Fibroblast of skin of right biceps (primary cell): ENCODE measurements at places on chromosomes 4 and X.

GRCh38 chr4:148778980-148779675 lies 336.9 kb upstream of the NR3C2 start:
- no peak for DNase-seq

- DNase-seq, result peak; percentile 1
These were observed 546 bp downstream of the ZRSR2 start for GRCh38 chrX:15790769-15791290.

GRCh38 chr4:176746846-176747245 lies 45.9 kb downstream of the VEGFC start:
- peak; percentile 13 for DNase-seq

GRCh38 chr4:172096786-172097185 lies 283.6 kb downstream of the GALNTL6 start:
- peak; percentile 27 for DNase-seq

DNA sequence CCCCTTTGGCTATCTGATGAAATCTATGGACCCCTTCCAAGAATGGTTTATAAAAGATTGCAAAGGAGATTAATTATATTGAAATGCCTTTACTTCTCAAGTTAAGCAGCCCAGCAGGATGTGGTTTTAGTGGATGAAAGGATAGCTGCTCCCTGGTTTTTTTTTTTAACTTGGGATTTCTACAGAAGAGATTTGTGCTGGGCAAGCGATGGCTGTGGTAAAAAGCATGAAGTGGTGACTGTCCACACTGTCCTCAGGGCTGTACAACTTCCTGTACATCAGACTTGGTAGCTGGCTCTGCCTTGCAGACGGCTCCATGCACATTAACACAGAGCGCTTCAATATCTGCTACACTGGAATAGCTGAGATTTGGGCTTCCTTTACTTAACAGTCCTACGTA lies 321.7 kb downstream of the DHX15 start:
- peak; percentile 40 for DNase-seq

DNA sequence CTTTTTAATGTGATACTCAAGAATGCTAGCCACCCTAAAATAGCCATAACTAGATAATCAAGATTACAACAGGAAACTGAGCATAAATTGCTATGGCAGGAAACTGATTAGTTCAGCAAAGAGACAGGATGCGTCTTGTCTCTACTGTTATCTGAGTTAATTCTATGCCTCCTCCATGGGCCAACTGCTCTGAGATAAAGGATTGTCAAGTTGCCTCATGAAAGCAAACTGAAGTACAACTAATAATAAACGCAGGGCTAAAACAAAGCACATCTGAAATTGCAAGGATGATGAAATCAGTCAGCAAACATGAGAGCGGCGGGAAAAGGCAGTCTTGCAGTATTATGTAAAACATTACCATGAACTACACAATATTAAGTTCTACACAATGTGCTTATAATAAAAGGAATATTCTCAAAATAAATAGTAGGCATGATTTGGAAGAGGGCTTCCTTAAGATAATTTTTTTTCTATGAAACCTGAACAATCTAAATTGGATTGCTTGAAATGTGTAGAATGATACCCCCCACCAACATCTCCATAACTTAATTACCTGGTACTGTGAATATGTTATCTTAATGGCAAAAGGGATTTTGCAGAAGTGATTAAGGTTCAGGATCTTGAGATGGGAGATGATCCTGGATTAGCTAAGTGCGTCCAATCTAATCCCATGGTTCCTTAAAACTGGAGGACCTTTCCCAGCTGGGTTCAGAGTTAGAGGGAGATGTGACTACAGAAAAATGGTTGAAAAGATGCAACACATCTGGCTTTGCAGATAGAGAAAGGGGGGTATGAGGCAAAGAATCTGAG lies 65.9 kb downstream of the ANTXR2 start:
- peak; percentile 30 for DNase-seq

DNA sequence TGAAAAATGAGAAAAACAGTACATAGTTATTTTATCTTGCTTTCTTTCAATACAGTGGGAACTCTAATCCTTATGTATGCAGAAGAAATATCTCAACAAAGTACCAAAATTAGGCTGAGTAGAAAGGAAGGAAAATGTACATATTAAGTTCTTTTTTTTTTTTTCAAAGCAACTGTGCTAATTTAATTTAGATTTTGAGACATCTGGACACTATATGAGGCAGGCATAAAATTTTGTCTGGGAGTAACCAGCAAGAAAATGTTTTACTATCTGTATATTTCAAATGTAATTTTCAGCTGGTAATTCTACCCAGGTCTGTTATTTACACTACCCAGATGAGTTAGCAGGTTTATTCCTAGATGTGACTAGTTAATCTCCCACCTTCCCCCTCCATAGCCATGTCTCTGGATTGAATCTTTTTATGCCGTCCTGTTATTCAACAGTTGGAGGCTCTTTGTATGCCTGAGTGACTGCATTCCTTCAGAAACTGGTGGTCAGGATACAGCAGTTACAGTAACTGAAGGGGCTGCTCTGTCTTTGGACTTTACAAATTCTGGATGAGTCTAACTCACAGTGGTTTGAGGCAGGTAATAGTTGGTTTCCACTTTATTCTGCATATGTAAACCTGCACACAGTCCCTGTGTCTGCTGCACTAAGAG lies 633.6 kb downstream of the PCDH18 start:
- DNase-seq, result no peak

GRCh38 chr4:62544428-62544827 lies 1344.3 kb downstream of the ADGRL3 start:
- DNase-seq, result no peak

GRCh38 chr4:37422102-37422501 lies 177.6 kb downstream of the NWD2 start:
- no peak for DNase-seq

DNA sequence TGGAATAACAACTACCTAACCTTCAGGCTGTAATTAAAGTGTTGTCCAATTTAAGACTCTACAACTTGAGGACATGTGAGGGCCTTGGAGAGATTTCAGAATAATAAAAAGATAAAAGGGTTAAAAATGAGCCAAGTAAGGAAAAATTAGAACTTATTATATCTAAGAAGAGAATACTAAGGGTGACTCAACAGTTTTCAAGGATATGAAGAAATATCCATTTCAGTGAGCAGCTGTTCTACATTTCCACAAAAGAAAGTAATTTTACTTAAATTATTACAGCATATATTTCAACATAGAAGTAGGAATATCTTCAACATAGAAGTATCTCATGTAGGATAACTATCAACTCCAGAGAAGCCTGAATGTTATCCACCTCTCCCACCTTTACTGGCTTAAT lies 11.3 kb downstream of the SNX12 start:
- no peak for DNase-seq

GRCh38 chr4:40656201-40656863 lies 26.7 kb upstream of the RBM47 start:
- DNase-seq, result no peak

DNA sequence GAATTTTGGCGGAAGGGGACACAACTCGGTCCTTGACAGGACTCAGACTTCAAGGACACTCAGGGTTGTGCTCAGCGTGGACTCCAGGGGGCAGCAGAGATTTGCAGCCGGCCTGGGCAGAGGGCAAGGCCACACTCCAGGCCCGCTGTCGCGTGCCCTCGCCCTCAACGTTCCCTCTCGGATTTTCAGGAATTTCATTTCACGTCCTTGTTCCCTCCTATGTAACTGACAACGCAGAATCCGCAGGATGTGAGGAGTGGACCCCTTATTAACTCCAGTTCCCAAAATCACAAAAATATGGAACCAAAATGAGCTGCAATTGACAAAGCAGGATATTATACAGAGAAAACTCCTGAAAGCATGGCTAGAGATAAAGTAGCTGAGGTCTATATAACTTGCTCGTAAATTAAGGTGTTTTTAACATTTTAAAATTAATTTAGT lies 21.0 kb upstream of the DCTD start:
- DNase-seq, result peak; percentile 64

DNA sequence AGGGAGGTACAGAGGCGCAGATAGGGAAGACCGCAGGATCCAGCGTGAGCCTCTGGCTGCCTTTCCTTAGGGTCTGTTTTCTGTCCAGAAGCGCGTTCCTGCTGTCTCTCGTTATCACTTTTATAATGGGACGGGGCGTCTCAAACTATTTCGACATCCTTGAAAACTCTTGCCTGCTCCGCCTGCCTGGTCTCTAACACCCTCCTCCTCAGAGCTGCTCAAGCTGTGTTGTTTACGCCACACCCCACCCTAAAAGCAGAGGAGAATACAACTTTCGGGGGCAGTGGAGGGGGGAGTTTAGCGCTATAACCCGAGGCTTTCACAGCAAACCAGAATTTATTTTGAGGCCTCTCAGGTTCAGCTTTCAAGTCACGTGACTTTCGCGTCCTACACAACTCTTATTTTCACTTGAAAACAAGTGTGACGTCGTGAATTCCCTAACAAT lies 646 bp upstream of the FAM3A start:
- DNase-seq, result peak; percentile 36

- DNase-seq, result no peak
These were observed 11.9 kb downstream of the SMIM31 start for GRCh38 chr4:164765833-164766232.

GRCh38 chr4:158122501-158122900 lies 50.3 kb downstream of the GASK1B start:
- peak; percentile 35 for DNase-seq

DNA sequence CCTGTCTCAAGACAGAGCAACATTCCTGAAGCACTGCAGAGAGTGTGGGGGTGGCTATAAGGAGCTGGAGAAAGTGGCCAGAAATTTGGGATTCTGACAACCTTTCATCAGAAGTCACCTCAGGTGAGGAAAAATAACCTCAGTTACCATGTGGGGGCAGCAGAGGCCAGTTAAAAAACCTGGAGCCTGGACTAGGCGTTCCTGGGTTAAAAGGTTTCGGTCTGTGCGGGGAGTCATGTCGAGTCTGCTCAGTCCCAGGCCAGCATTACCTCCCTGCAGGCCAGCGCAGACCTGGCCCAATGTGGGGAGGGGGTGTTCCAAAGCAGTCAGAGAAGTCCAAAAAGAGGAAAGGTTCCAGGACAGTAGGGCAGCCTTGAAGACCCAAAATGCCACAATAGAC lies 10.9 kb upstream of the NALF2 start:
- DNase-seq, result peak; percentile 0

DNA sequence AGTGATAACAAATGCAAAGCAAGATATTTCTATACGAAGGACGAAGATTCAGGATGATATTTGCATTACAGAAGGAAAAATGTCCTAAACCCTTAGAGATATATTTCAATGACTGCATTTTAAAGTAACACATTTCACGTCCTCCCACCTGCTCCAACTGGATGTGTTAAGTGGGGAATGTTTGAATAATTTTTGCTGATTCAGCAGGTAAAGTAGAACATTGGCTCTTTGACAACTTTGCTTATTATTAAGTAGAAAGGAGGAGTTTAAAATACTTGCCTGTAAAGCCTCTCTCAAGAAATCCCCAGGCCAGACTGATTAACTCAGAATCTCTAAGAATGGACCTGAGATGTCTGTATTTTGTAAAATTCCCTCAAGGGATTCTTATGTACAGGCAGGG lies 1165.2 kb upstream of the PRKX start:
- no peak for DNase-seq

DNA sequence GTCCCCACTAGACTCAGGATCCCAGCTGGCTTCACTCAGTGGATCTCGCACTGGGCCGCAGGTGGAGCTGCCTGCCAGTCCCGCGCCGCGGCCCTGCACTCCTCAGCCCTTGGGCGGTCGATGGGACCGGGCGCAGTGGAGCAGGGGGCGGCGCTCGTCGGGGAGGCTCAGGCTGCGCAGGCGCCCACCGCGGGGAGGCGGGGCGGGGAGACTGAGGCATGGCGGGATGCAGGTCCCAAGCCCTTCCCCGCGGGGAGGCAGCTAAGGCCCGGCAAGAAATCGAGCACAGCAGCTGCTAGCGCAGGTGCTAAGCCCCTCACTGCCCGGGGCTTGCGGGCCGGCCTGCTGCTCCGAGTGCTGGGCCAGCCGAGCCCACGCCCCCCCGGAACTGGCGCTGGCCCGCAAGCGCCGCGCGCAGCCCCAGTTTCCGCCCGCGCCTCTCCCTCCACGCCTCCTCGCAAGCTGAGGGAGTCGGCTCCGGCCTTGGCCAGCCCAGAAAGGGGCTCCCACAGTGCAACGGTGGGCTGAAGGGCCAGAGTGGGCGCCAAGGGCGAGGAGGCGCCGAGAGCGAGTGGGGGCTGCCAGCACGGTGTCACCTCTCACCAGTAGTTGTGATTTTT lies 1038.0 kb downstream of the PCDH19 start:
- no peak for DNase-seq

- DNase-seq, result no peak
These were observed 11.8 kb upstream of the CD40LG start for GRCh38 chrX:136636121-136636520.

GRCh38 chr4:109890076-109890475 lies 22.6 kb upstream of the EGF start:
- DNase-seq, result no peak

DNA sequence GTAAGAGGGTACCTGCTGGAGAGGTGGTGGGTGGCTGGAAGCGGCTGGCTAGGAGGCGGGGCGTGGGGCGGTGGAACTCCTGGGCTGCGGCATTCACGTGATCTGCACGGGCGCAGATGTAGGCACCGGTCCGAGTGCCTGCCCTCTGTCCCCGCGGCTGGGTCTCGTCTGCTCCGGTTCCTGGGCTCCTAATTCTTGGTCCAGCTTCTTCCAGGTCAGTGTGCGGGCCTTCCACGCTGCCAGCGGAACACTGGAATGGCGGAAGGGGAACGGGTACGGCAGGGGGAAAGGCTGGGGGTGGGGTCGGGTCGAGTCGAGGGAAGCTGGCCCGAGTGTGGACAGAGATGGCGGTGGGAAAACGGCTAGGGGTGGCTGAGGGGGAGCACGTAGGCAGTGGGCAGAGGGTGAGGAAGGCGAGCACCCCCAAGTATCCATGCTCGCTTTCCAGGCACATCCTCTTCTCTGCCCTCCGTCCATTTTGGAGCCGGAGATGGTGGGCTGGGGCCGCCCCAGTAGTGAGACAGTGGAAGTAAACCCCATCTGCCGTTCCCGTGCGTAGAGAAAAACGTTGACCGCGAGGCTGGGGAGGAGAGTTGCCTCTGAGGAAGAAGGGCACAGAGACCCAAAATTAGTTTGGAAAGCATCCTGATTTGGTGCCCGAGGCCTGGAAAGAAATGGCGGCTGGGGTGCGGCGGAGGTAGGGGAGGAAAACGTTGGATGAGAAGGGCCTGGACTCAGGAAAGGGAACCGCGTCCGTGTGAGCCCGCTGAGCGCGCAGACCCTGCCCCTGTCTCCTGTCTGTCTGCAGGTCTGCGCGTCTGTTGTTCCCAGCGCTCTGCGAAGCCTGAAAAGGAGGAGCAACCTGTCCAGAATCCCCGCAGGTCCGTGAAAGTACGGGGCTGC lies at the start of gene TCEAL4:
Gene TCEAL4, plus strand, starts transcription at position 105 of the 903 bp plus-strand sequence. CDS start 1,161 bp downstream, outside the sequence.
- DNase-seq, result no peak
